ENCODE measurements at places on chromosomes 12 and 14.

DNA sequence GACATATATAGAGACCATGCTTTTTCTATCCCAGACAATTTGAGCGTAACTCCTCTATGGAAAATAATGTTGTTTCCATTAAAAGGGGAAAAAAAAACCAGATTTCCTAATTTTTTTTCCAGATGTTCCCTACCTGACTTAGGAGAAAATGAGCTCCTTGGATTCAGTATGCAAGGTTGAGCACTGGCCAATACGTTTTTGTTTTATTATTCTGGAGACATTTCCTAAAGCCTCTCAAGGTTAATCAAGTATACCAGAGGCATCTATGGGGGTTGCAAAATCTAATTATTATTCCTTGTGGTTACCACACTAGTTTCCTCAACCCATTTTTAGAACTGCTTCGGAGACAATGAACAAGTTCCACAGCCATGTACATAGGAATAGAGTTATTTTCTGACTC is 291.3 kb downstream of the SLC16A7 start:
- no peak for DNase-seq

DNA sequence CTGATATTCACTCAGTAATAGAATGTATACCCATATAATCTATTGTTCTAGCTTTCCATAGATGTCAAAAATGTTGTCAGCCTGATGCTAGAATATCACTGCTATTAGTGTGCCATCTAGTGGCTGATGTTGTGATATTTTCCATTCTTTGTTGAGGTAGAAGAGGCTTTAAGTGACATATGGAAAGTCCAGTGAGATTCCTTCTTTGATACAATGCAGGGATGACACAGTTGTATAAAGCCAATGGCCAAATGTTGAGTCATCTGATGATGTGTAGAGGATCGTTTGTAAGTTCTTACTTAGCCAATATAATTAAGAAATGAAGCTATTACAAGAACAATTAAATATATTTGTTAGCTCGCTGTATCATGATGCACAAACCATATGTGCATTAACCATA is 58.1 kb upstream of the PCED1B start:
- peak; percentile 53 for DNase-seq

DNA sequence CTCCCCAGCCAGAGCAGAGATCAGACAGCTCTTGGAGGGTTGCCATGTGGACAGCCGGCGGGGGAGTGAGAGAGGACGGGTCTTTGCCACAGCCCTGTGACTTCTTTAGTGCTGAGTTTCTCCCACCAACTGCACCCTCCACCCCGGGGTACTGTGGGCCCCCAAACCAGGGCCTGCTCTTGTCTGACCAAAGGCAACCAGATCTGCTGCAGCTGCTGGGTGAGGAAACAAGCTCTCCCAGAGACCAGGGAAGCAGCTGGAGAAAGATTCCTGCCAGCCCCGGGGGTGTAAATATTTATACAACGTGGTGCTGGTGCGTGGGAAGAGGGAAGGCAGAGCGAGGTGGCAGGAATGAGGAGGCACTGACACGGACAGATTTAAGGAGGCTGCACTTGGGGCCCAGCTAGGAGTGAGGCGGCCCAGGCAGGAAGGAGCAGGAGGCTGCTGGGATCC is 14.3 kb upstream of the ZFP36L1 start:
- no peak for DNase-seq

DNA sequence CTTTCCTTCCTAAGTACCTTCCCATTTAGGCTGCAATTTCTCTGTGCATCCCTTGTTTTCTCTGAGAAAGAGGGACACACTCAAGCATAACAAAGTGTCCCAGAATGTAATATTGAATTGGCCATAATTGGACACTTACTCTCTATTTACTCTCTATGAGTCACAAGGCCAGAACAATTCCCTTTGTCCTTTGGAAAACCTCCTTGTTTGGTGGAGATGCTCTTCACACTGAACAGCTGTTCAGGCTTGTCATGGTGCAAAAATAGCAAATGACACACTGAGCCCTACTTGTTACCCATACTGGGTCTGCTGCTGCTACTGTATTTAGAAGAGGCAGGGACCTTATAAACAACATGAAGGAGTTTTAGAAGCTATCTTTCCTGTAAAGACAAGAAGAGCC is 1590.5 kb upstream of the TMEM132C start:
- DNase-seq, result no peak

DNA sequence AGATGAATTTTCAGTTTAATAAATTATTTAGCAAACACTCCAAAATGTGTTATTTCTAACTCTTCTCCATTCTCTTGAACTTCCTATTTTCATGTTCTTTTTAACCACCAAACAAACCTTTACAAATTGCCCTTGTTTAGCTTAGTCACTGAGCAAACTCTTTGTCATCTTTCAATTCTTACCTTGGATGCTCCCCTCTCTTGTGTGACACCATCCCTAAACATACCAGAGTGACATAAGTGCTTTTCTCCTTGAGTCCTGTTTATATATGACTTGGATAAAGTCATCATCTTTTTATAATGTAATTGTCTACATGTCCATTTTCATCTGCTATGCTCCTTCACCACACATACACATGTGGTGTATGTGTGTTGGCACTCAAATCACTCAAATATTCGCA is 3.4 kb upstream of the TMEM19 start:
- no peak for DNase-seq

GRCh38 chr14:92523752-92524151 is 10.2 kb downstream of the RIN3 start:
- no peak for DNase-seq

DNA sequence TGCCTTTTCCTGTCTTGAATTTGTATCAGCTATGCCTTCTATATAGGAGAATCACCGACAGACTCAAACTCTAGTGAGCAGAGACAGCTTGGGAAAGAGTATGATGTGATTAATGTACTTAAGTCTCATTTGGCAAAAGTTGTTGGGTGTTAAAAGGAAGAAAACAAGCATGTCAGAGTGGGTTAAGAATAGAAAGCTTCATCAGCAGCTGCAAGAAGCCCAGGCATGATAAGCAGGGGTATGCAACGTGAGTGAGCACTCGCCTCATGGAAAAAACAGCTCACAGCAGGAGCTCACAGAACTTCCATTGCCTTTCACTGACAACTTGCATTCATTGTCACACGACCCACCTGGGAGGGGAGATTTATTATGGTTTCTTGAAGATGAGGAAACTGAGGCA is 35.9 kb upstream of the WNK1 start:
- no peak for DNase-seq
